Kasumi-1 (cell line): ENCODE measurements at places on chromosomes 4 and X.

- DNase-seq: peak; percentile 45
Measured at GRCh38 chr4:165096776-165097175, 15.9 kb downstream of the TMEM192 start.

DNA sequence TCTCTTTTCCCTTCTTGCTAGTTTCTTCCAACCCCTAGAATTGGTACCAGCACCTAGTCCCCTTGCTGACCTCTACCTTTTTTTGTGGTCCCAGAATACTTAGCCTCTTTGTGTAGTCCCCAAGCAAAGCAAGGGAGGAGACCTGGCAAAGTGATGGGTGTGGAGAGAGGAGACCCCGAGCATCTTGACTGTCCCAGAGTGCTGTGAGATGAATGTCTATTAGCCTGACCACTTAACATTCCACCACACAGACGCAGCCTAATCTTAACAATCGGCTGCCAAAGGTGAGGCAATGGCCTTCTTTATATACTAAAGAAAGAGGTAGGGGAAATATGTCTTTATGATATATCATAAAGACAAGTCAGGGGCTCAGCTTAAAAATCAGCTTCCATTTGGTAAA, 55.9 kb downstream of the TRIM2 start:
- no peak for DNase-seq

- DNase-seq: no peak
Measured at GRCh38 chrX:24100713-24101112, 46.0 kb downstream of the EIF2S3 start.

GRCh38 chr4:48356355-48356754, 15.0 kb downstream of the SLAIN2 start:
- DNase-seq: no peak

- no peak for DNase-seq
Measured at GRCh38 chrX:124940531-124940930, 379.1 kb upstream of the TEX13C start.

DNA sequence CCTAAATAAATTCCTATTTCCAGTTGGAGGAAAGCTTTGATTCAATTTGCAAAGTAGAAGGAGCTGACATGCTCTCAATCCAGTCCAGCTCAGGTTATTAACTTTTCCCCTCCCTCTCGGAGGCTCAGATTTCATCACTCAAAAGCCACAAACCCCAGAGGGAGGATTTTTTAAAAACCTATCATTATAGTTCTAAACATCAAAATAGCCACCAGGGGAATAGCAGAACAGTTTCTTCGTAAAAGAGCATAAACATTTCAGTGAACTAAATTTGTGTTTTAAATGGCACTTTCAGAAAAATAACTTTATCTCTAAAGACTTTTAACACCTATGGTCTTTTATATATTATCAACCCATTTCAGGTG, 8.8 kb downstream of the GPRIN3 start:
- peak; percentile 11 for DNase-seq

- no peak for DNase-seq
Measured at GRCh38 chr4:34139346-34139745, 2105.0 kb downstream of the ARAP2 start.

DNA sequence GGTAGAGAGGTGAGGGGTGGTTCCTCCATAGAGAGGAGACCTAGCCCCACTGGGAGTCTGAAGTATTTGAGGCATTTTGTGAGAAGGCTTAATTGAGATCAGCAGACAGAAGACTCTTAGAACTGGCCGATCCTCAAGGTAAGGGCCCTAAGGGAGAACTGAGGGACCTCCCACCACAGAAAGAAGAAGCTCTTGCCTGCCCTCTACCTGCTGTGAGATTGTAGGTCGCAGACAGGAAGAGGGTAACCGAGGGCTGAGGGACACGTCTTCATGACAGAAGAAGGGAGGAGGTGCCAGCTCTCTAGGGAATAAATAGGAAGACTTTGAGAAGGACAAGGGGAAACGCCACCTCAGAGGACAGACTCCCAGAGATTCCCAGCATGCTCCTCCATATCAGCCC, 24.1 kb upstream of the MAGEC1 start:
- DNase-seq: no peak

- no peak for DNase-seq
Measured at GRCh38 chr4:48017108-48017571, 568 bp downstream of the NIPAL1 start.

- no peak for DNase-seq
Measured at GRCh38 chrX:105865709-105866108, 43.4 kb downstream of the NRK start.

DNA sequence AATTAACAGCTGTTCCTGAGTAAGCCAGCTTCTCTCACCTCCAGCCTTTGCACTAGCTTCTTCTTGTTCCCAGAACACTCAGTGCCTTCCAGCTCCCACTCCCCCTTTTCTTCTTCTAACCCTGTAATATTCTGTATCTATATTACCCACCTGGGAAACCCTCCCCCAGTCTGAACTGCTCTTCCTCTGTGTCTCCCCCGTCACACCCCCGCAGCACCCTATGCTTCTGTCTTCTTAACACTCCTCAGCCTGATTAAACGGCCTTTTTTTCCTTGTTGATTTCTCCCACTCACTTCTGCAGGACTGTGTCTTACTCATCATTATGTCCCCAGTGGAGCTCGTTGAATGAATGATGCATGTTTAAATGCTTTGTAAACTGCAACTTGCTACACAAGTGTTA, 9.0 kb upstream of the LONRF3 start:
- no peak for DNase-seq

GRCh38 chrX:68684291-68684918, 36.9 kb downstream of the STARD8 start:
- DNase-seq: peak; percentile 82
